ENCODE measurements at places on chromosomes 7 and 10.
A peak's percentile ranks its signal among the peaks of the same experiment; 100 is the strongest.

GRCh38 chr7:107959527-107959898 lies 43.4 kb downstream of the LAMB1 start:
- no peak for DNase-seq

DNA sequence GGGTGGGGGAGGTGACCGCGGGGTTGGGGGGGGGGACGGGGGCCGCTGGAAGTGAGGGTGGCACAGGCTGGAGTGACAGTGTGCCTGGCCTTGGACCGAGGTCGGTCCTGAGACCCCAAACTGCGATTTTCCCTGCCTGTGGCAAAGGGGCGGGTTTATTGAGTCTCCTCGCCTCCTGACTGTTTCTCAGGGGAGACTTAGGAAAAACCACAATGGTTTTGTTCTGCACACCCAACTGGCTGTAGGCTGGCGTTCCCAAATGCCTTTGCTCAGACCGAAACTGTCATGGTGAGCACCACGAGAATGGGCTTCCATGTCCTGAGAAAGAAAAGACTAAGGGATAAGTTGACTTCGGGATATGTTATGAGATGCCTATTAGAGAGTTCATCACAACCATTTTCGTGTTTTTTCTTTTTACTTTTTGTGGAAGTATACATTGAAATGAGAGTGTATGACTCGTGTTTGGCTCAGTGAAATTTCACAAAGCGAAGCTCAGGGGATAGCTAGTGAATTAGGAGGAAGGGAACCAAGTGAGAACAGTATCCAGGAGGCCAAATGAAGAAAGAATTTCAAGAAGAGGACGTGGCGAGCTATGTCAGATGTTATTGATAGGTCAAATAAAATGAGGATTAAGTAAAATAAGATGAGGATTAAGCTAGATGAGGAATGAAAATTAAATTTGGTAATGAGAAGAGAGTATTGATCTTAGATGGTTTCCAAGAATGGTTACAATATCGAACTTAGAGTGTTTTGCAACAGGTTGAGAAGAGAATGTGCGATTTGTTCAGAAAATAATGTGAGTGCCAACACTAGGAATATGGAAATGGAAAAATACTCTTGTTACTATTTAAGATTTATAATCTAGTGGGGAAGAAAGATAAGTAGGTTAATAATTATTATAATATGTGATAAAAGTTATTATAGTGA lies 918 bp downstream of the NET1 start:
- DNase-seq = peak; percentile 58

GRCh38 chr10:104301907-104302690 lies 33.1 kb downstream of the GSTO2 start:
- DNase-seq = no peak

DNA sequence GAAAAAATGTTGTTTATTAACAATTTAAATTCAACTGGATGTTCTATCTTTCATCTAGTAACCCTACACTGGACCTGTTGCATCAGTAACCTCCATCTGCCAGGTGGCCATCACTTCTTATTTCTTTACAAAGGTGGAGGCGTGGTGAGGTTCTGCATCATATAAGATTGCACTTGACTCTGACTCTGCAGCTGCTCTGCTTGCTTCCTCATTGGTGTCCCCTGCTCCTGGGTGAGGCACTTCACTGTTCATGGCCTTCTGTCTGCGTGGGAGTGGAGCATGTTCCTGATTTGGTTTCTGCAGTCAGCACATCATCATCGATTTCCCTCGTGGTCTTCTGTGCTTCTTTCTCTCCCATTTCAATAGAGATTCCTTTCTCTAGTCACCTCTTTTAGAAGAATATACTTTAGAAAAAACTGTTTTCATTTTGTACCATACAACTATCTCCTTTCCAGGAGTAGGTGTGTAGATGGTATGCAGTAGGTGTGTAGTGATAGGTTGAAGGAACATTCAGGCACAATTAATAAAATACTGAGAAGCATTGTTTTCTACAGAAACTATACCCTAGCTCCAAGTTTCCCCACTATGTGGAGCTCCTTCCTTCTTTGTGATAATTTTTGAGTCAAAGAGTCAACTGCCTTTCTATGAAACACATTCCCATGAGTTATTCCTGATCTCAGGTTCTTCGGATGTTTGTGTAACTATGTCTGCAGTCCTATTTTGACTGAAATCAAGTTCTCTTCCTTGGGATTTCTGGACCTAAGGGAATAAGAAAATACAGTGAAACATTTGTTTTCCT lies 231.7 kb upstream of the CNTNAP2 start:
- DNase-seq = no peak

GRCh38 chr7:39829028-39829427 lies 121.0 kb upstream of the CDK13 start:
- DNase-seq = no peak

- no peak for DNase-seq
Observed at GRCh38 chr7:8601121-8601520, 167.7 kb downstream of the NXPH1 start.

DNA sequence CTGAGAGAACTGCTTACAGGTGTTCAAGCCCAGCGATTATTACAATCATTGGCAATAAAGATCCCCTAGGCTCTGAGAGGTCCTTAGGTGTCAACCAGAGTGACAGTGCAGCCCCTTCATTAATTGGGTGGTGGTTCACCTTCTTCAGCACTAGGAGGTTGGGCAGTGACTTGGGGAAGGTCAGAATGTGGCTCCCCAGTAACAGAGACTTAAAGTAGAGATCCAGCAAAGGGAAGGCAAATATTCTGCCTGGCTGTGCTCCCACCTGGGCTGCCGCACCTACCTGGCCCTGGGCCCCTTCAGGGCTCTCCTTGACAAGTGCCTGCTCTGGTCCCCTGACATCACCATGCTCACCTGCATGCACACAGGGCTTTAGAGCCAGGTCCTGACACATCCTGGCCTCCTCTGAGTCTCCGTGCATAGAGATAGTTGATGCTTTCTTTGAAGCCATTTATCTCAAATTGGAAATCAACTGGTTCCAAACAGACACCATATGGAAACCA lies 1.9 kb downstream of the CLRN3 start:
- DNase-seq = no peak

- no peak for DNase-seq
Observed at GRCh38 chr10:89216056-89216455, 8.9 kb upstream of the CH25H start.
